Stimulated activated CD8-positive, alpha-beta memory T cell treated with anti-CD3 and anti-CD28 coated beads, Interleukin-7, amount 100 ng/mL, for 1 hour (primary cell): ENCODE measurements at places on chromosomes 7 and 10.

- DNase-seq = no peak
Observed at GRCh38 chr7:136717910-136718557, 150.4 kb upstream of the CHRM2 start.

- no peak for DNase-seq
Observed at GRCh38 chr10:131961777-131962662, 19.7 kb downstream of the BNIP3 start.

DNA sequence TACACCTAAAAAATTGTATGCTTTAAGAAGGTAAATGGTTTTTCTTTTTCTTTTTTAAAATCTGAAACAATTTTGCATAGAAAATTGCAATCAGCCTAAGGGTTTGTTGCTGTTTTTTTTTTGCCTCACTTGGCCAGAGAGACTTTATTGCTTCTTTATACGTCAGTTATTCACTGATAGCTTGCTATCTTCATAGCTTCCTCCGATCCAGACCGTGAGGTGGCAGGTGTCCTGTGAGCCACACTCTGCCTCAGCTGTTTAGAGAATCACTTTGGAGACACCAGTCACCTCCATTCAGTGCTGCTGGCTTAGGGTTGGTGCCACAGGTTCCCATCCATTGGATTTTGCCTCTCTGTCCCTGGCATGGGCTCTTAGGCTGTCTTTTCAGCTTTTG is 68.0 kb downstream of the HHEX start:
- no peak for DNase-seq

DNA sequence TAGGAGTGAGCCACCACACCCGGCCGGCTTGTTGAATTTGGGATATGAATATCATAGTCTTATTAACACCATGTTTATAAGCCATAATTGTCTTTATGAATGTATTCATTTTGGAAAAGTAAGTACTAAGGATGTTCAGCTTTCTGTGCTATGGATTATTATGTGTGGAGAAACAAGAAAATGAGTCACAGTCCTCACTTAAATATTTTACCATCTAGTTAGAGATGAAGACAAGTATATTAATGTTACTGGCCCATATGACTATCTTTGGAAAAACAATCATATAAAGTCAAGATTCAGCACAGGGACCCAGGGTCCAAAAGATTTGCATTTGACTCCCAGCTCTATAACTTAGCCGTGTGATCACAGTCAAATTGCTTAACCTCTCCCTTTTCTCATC is 9.8 kb upstream of the TOMM7 start:
- no peak for DNase-seq

DNA sequence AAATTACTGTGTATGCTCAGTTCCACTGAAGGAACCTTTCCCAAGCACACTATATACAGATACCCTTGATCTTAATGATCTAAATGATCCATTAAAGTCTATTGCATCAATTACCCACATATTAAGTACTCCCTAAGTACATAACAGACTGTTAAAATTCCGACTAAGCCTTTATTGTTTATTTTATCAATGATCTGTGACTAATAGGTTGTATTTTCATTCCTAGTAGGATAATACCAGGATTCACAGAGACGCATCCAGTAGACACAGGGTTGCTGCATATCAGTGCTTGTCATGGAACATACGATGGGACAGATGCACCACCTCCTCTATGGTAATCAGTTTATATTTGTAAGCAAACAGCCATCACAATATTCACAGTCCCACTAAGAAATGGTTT is 159.6 kb upstream of the SLC26A5 start:
- no peak for DNase-seq

DNA sequence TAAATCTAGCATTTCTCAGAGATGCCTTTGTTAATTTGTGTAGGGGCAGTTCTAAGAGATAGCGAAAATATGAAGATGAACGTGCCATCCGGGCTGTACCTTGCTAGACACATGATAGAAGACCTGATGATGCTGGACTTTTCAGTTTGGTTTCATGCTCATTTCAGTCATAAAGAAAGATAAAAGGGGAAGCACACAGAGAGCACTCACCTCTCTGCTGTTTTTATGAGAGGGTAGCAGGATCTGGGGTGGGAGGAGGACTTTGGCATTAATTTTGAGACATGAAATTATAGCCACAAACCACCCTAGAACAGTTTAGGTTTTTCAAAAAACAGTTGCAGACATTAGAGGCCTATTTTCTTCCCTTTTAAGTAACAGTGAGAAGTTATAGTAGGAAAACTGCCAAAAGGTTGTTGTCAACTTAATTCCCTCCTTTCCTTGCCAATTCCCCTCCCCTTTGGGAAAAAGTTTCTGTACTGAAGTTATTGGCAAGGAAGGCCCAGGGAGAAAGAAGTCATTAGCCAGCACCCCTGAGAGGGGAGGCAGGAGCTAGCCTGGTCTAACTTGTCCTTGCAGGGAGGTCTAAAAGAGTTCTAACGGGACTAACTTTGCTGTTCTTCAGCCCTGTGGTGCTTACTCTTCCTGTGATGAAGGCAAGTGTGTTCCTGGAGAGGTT is 2.6 kb downstream of the ST7 start:
- DNase-seq = no peak

GRCh38 chr7:113331155-113331898 is 213.0 kb upstream of the SMIM30 start:
- no peak for DNase-seq

DNA sequence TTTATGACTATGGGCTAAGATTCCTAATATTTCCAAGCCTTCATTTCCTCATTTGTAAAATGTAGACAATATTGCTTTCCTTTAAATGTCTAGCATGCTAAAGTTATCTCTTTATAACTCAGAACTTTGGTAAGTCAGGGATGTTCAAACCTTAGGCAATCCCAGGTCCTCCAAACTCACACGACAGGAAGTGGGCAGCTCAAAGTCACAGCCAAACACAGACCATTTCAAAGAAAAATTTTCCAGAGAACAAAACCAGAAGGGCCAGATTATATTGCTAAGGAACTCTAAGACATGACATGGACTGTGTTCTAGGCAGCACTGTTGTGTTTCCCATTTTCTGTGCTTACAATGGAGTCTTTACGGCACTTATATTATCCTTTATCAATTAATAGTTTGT is 87.8 kb upstream of the DYNC1I1 start:
- DNase-seq = no peak

DNA sequence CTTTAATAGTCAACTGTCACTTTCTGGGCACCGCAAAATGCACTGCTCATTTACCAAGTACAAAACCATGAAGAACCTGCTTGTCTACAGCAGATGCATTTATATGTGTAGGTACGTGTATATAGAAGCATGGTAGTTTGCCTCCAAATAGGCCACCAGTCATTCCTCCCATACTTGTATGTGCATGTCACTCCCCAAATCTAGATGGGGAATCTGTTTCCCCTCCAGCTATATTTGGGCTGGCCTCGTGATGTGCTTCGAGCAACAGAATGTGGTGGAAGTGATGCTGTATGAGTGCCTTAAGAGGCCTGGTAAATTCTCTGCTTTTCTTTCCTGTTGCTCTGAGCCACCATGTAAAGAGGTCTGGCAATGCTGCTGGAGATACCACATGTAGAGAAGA is 47.1 kb downstream of the PSMC2 start:
- DNase-seq = no peak

GRCh38 chr10:130745251-130745650 is 566.3 kb downstream of the TCERG1L start:
- no peak for DNase-seq

- DNase-seq = peak; percentile 66
Observed at GRCh38 chr10:96832721-96833219, 672 bp downstream of the LCOR start.

GRCh38 chr7:66930341-66930740 is 9.3 kb downstream of the TMEM248 start:
- DNase-seq = no peak

GRCh38 chr7:48067475-48067874 is 21.6 kb upstream of the UPP1 start:
- no peak for DNase-seq

DNA sequence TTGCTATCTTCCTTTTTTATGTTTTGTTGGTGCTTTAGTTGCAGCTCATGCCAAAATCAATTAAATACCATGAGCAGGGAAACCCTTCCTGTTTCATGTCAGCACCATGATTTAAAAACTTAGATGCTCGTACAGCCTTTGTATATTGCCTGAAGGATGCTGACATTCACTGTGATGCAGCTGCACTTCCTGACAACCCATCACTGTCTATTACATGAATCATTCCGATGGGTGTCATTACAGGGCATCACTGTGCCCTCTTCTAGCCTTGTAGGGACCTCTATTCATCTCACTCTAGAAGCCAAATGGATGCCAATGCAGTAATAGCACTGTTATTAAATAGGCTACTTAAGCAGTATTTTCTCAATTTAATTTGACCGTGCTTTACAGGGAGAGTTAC is 18.3 kb upstream of the ITGB1 start:
- DNase-seq = no peak
